Stimulated activated CD4-positive, alpha-beta T cell treated with anti-CD3 and anti-CD28 coated beads, Interleukin-4, amount 100 ng/mL, for 48 hours (primary cell): ENCODE measurements at places on chromosomes 2 and 18.
A peak's percentile ranks its signal among the peaks of the same experiment; 100 is the strongest.

- no peak for DNase-seq
Observed at GRCh38 chr2:72112401-72112800, 35.3 kb downstream of the CYP26B1 start.

DNA sequence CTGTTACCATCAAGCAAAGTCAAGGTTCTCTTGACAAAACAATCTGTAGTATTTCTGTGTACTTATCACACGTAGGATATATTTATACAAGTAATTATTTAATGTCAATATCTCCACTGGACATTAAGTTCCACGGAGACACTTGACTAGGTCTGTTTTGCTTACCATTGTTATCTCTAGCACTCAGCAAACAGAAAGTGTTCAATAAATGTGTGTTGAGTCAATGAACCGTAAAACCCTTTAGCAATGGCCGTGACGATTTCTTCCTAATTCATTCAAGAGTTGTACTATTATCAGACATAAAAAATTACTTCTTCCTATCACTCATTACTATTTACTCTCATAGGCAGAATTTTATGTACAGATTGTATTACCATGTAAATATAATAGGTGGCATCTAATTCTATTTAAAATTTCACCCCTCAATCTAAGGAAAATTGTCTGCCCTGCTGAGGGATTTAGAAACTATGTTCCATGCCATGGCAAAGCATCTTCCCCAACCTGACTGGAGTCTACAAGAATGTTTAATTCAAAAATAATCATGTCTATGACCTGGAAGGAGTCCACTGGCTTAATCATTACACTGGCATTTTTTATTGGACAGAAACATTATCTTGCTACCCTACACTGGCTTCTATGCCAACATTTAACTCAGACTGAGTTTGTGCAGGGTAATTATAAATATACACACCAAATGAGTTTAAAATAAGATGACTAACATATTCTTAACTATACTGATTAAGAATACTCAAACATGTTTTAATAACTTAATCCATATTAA, 301.9 kb downstream of the ZEB2 start:
- DNase-seq = no peak

- no peak for DNase-seq
Observed at GRCh38 chr2:214051585-214051984, 359.3 kb upstream of the VWC2L start.

DNA sequence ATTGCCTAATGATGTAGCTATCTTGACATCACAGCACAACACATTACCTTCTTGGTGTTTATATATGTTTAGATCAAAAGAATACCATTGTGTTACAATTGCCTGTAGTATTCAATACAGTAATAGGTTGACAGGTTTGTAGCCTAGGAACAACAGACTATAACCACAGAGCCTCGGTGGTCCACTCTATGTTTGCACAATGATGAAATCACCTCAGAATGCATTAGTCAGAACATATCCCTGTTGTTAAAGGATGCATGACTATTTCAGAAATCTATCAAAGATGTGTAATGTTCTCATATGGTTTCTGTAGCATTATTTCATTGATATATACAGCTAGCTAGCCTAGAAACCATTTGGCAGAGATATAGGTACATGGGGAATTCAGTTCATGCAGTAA, 8.9 kb downstream of the METTL5 start:
- no peak for DNase-seq

DNA sequence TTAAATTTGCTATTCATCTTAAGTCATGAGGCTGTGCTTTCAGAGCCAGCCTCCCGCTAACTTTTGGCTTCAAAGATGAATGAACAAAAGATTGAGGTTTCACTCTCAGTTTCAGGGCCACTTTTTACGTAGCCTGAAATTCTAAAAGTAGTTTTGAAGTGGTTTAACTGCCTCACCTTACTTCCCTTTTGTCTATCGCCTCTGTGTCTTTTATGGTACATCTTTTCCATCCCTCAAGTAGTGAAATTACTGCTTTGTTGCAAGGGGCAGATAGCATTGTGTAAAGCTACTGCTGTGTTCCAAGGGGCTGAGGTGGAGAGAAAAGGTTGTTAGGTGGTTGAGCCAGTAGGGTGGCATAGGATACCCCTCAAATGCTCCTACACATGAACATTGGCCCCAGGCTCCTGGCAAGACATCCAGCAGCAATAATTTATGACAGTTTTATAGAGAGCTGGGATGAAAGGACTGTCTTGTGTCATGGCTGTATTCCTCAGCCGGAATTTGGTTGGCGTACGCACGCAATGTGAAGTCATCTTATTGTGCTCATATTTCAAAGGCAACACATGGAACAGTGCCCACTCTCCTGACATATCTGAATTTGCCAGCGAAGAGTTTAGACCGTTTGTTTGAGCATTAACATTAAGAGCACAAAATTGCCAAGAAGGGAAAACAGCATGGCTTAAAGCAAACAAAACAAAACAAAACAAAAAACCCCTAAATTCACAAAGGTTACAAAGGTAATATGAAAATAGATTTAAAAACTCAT, 32.2 kb downstream of the QPCT start:
- peak; percentile 34 for DNase-seq

DNA sequence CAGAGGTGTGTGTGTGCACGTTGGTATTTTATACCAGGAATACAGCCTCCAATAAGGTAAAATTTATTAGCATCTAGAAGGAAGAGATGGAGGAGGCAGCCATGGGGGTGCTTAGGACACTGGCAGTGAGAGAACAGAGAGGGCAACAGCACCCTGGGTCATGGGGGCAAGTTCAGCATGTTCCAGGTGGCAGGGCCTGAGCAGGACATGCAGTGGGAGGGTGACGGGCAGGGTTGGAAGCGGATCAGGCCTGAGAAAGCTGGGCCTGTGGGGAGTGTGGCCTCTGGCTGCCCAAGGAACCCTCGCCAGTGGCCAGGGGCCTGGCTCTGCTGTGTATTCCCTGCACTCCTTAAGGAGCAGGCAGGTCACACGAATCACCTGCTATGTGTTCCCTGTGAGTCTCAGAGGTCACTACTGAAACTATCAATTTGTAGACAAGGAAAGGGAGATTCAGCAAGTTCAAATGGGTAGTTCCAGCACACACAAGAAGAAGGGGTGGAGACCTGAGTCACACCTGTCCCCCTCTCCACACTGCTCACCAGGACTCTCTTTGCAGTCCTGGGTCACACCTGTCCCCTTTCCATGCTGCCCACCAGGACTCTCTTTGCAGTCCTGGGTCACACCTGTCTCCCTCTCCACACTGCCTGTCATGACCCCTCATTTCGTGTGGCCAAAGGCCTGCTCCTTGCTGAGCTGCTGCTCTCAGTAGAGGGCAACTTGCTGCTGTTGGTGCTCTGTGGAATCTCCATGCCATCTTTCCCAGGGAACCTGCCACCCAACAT, 463.9 kb upstream of the HS6ST1 start:
- DNase-seq = no peak

DNA sequence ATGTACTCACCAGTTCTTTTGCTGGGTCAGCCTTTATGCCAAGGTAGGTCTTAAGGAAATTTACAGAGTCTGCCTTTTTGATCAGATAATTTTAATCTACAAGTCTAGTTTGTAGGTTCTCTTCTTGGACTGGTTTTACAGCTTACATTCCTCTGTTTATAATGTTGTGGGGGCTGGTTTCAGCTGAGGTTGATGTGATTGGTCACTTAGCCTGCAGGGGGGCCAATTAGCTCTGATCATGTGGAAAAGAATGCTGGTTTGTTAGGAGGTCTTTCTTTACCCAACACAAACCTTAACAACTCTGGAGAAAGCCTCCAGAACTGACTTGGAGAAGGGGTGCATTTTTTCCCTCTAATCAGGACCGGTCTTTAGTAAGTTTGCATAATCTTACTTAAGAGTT, at the start of gene KCNJ13:
TSS of gene KCNJ13 (minus strand) at position 131 of the 400 bp plus-strand sequence. CDS start 5,203 bp downstream, outside the sequence.
- DNase-seq = no peak

DNA sequence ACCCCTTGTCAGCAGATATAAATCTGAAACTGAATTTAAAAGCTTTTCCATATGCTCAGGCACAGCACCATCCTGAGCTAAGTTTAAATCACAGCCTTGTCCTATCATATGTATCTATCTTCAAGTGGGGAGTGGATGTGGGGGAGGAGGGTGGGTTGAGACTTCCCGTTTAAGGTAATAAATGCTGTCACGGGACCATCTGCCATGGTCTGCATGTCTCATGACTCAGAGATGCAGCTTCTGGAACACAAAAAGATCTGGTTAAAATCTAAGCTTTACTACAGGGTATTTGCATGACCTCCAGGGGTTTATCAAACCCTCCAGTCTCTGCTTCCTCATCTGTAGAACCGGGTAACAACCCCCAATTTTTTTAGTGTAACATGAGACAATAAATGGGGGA, 377.7 kb upstream of the ST6GAL2 start:
- DNase-seq = no peak

GRCh38 chr2:196295005-196295404, 123.6 kb upstream of the STK17B start:
- no peak for DNase-seq
